HEK293T (cell line): ENCODE measurements at places on chromosomes 4 and X.
A peak's percentile ranks its signal among the peaks of the same experiment; 100 is the strongest.

DNA sequence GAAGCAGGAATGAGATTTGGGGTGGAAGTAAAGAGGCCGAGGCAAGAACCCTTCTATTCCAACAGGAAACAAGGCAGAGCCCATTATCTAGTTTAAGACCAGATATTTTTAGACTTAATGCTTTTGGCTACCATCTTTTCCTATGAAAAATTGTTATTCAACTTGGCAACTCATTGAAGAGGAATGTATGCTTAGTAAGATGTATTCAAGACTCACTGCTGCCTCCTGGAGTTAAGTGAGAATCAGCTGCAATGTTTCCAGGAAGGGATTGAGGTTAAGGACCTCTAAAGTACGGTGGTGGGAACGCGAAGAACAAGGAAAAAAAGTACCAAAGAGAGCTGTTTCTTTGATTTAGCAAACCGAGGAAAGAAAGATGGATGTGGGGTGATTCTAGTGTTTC is 89.1 kb downstream of the RAPGEF2 start:
- peak; percentile 41 for DNase-seq

- DNase-seq: no peak
These were observed 379.7 kb downstream of the SPRY1 start for GRCh38 chr4:123776267-123776666.

- DNase-seq: no peak
These were observed 9.4 kb upstream of the CT47C1 start for GRCh38 chrX:119063428-119063827.

DNA sequence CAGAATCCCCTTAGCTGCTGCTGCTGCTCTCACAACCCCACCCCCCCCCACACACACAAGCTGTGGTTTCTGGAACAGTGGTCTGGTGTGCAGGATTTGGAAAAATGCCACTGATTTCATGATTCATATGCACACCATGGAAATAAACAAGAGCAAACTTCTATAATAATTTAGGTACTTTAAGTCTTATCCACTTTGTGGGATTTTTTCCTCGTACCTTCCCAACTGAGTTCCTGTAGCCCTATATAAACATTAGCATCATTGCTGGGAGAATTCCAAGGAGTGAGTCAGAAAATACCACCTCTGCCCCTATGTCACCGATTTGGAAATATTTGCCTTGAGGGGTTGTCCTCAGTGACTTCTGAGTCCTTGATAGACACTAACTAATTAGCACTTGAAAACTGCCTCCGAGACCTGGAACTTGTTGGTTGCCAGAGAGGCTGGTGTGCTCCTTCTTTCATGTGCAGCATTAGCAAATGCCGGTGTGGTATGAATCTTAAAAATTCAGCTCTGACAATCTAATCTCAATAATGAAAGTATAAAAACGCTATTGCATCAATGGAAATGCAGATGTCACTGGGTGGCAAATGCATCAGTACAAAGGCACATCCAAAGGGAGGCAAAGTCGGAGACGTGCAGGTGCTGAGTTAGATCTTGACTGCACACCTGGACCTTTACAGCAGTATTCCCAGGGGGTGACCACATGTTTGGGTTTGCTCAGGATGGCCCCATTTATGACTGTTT is 61.8 kb downstream of the CPE start:
- no peak for DNase-seq

DNA sequence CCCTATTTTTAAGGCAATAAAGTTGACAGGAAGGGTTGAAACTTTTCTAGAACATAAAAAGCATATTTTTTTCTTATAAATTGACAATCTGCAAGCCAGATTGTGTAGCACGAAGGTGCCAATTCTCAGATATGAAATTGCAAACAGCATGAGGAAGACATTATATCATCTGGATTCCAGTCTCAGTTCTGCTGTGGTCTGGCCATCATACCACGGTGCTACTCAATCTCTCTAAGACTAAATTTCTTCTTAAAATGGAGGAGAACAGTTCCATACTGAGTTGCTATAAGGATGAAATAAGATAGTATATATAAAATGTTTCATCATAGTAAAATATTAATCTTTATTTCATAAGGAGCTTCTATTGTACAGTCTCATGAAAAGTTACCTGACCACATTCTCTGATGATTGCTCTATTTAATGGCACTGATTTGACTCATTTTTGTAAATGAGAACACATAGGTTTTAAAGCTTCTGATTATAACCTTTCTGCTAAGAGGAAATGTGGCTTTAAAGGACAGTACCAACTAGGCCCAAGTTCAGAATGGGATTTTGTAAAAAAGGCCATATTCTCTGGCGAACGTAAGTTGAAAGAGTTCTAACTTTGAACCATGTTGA is 127.9 kb downstream of the SHROOM3 start:
- no peak for DNase-seq

GRCh38 chr4:98261405-98262291 is 464 bp downstream of the RAP1GDS1 start:
- peak; percentile 34 for DNase-seq

GRCh38 chr4:82500435-82501153 is 61.2 kb downstream of the TMEM150C start:
- no peak for DNase-seq

- DNase-seq: no peak
These were observed 11.1 kb upstream of the SMIM14 start for GRCh38 chr4:39649639-39650265.

DNA sequence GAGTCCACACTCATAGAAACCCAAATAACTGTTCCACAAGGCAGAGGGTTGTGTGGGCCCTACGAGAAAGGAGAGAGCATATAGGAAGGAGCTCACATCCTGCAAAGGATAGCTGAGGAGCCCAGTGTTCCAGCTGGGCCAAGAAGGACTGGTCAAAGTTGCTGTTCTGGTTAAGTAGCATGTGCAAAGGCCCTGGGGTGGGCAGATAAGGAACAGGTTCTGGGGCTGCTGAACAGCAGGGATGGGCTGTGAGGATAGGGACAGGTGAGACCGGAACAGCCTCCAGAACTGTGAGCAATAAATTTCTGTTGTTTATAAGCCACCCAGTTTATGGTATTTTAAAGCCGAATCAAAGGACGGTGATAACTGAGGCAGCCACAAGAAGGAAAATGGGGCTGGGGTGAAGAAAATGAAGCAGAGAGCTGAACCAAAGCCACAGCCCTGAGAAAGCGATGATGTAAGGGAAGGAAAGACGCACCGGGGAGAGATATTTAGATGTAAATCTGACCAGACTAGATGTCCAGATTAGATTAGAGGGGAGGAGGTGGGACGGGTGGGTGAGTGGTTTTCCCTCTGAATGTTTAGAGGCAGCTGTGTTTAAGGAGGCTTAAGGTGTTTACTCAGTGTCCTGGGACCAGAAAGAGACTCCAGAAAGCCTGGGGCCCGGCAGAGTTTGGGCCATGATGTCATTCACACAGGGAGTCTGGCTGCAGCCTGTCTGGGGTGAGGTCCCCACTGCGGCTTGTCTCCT is 180.8 kb upstream of the BCOR start:
- DNase-seq: no peak

GRCh38 chr4:139773560-139774318 is 108.1 kb downstream of the MGST2 start:
- no peak for DNase-seq

DNA sequence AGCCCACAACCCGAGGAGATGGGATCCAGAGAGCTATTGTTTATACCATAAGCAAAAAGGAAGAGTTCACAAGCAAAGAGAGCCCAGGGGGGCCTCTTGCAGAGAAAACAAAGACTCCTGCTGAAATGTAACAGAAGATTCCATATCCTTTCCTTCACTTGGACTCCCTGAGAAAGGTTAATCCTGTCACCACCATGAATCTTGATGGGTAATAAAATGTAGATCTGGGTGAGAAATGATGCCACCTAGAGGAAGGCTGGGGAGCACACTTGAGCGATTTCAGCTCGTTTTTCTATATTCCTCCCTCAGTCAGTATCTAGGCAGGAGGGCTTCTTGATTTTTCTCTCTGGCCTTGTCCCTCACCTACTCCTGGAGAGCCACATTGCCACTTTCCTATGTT is 10.2 kb upstream of the KCNE5 start:
- peak; percentile 66 for DNase-seq

DNA sequence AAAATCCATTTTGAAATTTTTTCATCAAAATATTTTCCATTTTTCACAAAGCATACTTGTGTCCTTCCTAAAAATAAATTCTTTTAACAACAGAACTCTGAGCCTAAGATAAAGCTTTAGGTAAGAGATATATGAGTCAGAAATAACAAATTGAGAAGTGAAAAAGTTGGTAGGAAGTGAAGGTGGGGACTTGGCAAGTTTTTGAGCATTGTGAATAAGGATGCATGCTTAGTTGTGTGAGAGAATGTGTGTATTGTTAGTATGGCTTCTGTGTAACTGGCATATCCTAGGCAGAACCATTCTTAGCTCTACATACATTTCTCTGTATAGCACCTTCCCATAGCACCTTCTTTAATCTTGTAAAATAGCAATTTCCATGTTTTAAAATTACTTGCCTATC is 6.8 kb downstream of the ASB5 start:
- no peak for DNase-seq

DNA sequence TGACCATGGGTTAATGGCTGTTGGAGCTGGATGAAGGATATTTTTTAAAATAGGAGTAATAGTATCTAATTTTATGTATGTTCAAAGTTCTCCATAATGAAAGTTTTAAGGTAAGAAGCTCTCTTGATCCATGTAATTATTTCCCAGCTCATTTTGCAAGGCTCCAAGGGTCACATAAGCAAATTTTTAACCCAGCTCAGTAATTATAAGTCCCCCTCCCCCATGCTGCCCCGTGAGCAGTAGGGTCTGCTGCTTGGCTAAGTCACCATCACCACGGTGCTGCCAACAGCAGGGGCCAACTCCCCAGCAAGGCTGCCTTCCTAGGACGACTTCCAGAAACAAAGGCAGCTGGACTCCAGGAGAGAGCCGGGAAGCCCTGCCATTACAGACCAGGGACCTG is 340.0 kb downstream of the FBXW7 start:
- no peak for DNase-seq

DNA sequence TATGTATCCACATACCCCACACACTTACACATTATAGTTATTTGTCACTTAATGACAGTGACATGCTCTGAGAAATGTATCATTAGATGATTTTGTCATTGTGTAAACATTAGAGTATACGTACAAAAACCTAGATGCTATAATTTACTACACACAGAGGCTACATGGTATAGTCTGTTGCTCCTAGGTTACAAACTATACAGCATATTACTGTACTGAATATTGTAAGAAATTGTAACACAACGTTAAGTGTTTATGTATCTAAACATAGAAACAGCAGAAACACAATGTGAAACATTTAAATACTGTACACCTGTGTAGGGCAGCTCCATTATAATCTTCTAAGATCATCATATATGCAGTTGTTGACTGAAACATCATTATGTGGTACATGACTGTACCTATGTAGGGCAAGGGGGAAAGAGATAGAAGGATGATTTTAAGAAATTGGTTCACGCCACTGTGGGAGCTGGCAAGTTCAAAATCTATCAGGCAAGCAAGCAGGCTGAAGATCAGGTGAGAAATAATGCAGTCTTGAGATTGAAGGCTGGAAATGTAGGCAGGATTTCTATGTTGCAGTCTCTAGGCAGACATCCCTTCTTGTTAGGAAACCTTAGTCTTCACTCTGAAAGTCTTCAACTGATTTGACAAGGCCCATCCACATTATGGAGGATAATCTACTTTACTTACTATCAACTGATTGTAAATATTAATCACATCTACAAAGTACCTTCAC is 78.0 kb upstream of the CPEB2 start:
- no peak for DNase-seq

DNA sequence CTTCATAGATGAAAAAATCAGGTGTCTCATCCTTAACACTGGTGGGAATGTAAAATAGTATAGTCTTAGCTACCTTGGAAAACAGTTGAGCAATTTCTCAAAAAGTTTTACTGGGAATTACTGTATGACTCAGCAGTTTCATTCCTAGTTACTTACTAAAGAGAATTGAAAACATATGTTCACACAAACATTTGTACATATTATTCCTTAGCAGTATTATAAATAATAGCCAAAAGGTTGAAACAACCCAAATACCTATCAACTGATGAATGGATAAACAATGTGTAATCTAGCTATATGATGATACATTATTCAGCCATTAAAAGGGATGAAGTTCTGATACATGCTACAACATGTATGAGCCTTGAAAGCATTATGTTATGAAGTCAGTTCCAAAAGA is 41.7 kb downstream of the RBM46 start:
- no peak for DNase-seq

DNA sequence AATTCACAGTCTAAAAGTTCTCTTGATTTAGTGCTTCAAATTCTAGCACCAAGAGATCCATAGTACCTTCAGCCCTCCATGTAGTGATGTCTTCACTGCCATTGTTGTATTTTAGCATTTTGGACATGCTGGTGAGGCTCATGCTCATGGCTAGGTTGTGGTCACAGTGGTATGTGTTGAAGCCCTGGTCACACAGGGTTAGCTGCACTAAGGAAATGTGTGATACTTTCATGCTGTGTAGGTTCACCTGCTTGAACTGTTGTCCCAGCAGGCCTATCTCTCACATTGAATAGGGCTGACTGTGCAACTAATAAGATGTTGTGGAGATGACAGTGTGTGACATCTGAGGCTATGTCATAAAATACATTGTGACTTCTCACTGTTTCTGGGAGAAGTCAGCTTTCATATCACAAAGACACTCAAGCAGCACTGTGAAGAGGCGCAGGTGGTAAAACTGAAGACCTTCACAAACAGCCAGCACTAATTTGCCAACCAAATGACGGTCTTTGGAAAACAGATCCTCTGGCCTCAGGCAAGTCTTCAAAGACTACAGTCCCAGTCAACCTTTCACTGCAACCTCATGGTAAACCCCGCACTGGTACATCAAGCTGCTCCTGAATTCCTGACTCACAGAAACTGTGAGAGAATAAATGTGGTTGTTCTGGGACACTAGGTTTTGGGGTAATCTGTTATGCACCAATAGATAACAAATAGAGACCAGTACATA is 17.4 kb upstream of the ADH4 start:
- DNase-seq: no peak

- no peak for DNase-seq
These were observed 61.4 kb downstream of the PHEX start for GRCh38 chrX:22093550-22093949.

GRCh38 chrX:71976753-71977152 is 66.1 kb downstream of the NHSL2 start:
- no peak for DNase-seq

DNA sequence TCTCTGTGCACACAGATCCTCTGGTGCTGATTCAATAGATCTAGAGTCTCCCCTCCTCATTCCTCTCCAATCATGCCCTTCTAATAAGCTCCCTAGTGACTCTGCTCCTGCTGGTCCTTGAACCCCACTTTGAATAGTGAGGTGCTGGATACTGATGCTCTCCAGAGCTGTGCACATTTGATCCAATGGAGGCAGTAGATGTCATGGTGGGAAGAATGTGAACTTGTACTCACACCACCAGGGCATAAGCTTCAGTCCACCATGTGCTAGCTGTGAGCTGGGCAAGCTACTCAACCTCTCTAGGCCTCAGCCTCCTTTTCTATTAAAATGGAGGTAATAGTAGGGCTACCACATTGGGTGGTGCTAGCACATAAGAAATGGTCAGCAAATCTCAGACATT is 241.1 kb downstream of the SPATA18 start:
- no peak for DNase-seq
